HT-29 (cell line): ENCODE measurements at places on chromosomes 2 and 18.

GRCh38 chr2:59903994-59904544, 649.4 kb downstream of the BCL11A start:
- DNase-seq, result no peak

DNA sequence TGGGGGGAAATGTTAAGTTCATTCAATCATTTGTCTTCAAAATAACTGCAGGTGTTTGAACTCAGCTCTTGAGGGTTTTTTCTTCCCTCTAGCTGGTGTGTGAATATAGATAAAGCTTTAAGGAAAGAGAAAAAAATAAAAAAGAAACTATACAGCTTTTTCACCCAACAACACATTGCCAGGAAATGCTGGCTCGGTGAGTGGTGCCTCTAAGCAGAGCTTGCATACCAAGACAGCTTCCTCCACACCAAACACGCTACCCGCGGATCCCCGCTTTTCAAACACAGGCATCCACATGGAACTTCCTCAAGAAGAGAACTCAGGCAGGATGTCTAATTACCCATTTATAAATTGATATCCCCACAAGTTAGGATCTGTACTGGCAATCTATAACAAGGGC, 69.8 kb upstream of the TANK start:
- no peak for DNase-seq

GRCh38 chr2:25371253-25372241, 29.8 kb upstream of the DNMT3A start:
- DNase-seq, result no peak

DNA sequence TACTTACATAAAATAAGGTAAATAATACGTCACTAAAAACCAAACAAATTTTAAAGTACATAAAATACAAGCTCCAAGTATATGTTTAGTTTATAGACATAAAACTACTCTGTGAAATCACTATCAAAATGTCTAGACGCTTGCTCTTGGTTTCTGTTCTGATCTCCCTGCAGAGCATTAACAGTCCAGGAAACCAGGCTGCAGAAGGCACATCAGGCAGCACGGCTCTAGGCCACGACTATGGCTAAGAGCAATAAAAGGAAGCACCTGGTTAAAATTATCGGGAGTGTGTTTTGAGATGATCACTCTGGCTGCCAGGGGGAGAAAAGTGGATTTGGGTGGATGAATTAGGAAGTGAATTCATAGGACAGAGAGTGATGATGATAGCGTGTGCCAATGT, 196.0 kb upstream of the SPHKAP start:
- DNase-seq, result no peak

- DNase-seq, result no peak
Measured at GRCh38 chr2:163834221-163834620, 98.4 kb upstream of the FIGN start.

DNA sequence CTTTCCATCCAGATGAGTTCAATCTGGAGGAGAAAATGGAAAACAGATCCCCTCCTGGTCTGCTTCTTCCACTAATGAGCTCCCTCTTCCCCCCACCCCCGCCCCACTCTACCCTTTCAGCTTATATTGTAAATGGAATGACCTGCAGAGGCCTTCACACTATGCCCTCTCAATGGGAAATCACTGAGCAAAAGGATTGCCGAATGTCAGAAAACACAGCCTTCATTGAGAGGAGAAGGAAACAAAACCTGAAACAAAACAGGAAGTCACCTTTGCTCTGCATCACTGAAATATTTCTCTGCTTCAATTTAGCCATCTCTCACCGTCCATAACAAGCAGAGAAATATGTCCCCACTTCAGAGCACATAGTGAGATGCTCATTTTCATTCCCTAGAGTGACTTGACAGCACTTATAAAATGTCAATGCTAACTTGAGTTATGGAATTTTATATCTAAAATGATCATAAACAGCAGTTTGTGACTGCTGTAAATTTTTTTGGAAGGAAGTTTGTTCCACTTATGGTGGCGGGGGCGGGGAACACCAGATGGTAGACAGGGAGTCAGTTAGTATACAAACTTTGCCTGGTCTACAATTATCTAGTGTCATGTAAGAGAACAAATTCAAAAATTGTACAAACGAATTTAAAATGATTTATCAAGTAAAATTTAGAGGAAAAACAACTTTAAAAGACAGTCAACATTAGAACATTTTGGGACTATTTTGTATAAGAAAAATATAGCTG, 1.8 kb upstream of the FRZB start:
- peak; percentile 12 for DNase-seq

GRCh38 chr2:105739944-105740530, 4.7 kb upstream of the NCK2 start:
- DNase-seq, result no peak

- DNase-seq, result no peak
Measured at GRCh38 chr18:58267493-58267892, 223.5 kb downstream of the NEDD4L start.

- peak; percentile 72 for DNase-seq
Measured at GRCh38 chr2:234422273-234422732, 74.6 kb downstream of the ARL4C start.

- peak; percentile 31 for DNase-seq
Measured at GRCh38 chr2:181788897-181789555, 102.5 kb upstream of the ITPRID2 start.

DNA sequence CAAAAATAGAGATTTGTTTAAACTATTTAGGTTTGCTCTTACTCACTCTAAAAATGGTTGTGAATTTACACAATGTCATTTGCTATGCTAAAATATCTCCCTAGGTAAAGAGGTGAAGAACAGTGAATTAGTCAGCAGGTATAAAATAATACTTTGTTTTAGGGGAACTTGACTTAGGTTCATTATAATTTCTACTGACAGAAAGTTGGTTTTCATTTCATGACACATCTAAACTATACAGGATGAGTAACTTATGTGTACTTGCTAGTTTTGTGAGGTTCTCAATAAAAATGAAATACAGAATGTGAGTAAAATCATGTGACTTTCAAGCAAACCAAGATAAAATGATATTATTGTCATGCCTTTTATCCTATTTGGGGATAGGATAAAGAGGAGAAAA, 66.0 kb downstream of the DIS3L2 start:
- no peak for DNase-seq

DNA sequence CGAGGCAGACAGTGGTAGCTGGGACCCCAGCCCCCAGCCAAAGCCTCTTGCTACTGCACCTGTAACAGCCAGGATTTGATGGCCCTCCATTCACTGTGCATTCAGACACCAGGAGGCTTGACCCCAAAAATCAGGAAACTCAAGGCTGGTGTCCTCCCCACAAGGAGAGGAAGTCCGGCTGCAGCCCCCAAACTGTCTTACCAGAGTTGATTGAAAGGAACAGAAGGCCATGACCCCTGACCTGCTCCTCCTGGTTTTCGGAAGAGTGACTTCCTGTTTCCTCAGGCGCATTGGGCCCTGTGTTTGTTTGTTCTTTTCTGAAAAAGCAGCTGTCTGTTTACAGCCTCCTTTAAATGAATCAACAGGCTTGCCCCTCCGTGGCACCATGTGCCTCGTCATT, 111.6 kb downstream of the RNF144A start:
- DNase-seq, result no peak

DNA sequence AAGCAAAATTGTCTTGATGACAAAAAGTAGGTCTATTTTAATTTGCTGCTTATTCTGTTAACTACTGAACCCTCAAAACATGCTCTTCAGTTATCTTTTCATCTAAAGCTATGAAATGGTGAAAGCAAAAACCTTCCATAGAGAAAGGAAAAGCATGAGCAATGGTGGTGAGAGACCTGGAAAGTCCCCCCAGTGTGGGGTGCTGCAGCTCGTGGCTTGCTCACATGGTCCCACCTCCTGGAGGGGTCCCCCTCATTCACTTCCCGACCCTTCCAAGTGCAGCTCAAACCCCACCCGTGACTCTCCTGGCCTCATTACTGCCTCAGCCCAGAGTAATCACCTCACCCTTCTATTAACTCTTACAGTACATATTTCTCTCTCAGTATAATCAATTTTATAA, 301.8 kb upstream of the HNRNPA3 start:
- no peak for DNase-seq
